Suppressor macrophage (primary cell): ENCODE measurements at places on chromosomes 5 and 9.

DNA sequence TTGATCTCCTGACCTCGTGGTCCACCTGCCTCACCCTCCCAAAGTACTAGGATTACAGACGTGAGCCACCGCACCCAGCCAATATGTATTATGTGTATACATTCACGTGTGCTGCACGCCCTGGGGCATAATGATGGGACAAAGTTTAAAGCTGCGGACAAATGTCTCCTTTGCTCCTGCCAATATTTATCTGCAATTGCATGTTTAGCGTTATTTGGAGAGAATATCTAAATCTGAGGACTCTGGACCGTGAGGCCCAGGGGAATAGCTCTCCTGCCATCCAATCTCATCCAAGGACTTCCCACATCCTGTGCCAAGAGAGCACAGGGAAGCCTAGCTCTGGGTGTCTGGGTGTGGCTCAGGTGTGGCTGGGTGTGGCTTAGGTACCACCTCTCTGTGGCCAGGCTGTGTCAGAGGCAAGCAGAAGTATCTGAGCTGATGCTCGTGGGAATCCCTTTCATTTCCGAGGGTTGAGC, 6.9 kb upstream of the BOD1 start:
- no peak for DNase-seq

GRCh38 chr9:111870774-111871498, 25.7 kb upstream of the UGCG start:
- DNase-seq: no peak

DNA sequence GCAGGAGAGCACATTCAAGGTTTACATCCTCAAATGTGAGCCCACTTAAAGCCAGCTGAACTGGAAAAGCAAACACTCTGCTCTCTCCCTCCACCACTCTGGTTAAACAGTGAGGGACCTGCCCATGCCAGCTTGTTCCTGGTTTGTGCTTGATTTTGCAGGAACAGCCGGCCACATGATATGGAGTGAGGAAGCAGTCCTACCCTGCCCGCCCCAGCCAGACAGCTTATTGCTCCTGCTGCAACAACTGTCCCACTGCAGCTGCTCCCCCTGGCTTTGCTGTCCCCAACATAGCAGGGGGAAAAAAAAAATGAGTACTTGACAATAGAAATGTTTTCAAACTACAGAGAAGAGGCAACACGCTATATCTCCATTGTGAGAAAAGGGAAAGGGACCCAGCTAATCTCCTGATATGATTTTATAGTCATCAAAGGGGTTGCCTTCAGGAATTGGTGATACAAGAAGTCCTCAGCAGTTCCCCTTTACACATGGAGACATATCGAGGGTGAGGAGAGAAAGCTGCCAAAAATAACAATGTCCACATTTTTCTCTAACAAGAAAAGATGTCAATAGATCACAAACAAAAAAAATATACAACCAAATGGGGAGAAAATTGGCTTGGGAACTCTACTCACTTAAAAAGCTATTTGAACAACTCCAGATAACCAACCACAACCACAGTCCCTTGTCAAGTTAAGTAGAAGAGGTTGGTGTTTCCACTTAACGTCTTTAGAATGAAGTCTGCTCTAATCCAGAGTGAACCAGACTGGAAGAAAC, 4.6 kb downstream of the MYO10 start:
- peak; percentile 27 for DNase-seq

DNA sequence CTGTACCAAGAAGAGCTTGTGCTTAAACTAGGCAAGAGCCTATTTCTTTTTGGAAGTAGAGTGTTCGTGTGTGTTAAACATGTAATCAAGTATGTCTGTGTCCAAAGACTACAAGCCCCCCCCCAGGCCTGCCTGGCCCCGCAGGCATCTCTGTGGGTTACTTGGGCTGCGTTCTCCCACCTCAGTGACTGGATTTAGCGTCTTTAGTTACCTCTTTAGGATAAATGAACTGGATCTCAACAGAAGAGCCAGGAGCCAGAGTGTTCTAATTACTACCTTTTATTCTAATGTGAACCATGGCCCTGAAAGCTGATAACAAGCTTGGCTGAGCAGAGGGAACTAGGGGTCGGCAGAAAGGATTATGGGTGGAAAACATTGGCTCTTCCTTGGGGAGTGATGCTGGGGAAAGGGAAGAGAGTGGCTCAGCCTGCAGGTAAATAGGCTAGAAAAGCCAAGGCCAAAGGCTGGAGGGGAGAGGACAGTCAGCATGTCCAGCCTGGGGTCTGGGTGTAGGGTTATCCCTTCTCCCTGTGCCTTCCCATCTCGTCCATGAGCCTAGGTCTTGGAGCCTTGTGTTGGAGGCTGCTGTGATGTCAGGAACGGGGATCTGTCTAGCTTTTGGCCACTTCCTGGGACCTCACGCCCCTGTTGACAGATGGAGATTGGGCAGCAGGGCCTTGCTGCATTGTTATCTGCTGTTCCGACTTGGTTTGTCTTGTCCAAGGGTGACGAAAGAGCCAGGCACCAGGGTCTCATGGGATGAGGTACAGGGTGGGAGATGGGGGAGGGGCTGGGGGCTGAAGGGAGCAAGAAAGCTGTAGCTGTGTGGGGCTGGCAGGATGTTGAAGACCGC, 11.1 kb downstream of the CD74 start:
- no peak for DNase-seq

- DNase-seq: no peak
Observed at GRCh38 chr9:12463641-12464040, 229.5 kb upstream of the TYRP1 start.

- no peak for DNase-seq
Observed at GRCh38 chr5:69148981-69149675, 17.8 kb upstream of the CCNB1 start.

GRCh38 chr5:34467436-34467835, 188.7 kb upstream of the RAI14 start:
- no peak for DNase-seq

- no peak for DNase-seq
Observed at GRCh38 chr9:132094314-132094791, 14.7 kb upstream of the MED27 start.

- DNase-seq: no peak
Observed at GRCh38 chr5:60977956-60978737, 33.1 kb downstream of the NDUFAF2 start.

- no peak for DNase-seq
Observed at GRCh38 chr9:83066771-83067170, 3.8 kb upstream of the RASEF start.
